ENCODE measurements at places on chromosomes 6 and 20. TPM values are rescaled to one million over a fixed set of nuclear protein-coding genes. Genes with fewer than 3 reads are reported as not detected.

DNA sequence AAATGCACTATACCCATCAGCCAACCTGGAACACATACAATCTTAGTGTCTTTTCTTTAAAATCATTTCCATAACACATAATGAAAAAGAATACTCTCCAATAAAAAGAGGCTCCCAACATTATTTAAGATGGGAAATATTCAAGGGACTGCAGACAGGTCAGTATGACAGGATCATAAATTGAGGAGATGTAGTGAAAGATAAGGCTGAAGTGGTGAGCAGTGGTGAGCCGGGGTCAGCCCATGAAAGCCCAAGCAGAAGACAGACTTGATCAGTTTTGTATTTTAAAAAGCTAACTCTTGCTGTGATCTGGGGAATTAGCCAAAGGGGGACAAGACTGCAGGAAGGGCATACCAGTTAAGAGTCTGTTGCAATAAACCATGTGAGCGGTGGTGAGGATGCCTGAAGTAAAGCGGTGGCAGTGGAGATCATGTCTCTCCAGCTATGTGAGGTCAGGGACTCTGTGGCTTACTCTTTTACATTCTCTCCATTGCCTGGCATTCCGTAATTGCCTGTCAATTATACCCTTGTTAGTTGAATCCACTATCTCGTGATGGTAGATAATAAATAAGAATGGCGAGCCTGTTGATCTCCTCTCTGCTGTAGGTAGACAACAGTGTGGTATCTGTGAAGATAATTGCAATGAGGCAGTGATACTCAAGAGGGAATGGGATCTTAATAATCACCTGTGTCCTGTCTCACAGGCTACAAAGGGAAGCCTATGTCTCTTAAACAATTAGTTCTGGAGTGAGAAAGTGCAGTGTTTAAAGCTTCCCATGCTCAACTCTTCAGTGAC, 97.4 kb downstream of the FILIP1 start:
- DNase-seq = no peak

GRCh38 chr6:147156218-147156617, 48.0 kb upstream of the STXBP5 start:
- DNase-seq = no peak

GRCh38 chr6:126210398-126211075, 129.4 kb upstream of the CENPW start:
- no peak for DNase-seq

- no peak for DNase-seq
These were observed 91.0 kb downstream of the SCP2D1 start for GRCh38 chr20:18904624-18905023.

DNA sequence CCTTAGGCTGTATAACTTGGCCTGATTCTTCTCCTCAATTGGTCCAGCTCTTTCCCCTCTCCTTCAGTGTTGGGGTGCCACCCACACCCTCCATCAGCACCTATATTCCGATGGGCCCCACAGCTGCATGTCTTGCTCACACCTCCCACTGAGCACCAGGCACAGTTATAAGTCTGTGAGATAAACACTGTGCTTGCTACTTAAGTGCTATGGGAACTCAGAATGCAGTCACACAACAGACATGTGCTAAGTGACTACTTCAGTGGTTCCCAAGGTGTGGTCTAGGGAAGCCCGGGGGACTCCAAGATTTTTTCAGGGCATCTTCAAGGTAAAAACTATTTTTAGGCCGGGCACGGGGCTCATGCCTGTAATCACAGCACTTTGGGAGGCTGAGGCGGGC, 7.3 kb downstream of the ZC3H12D start:
- no peak for DNase-seq

Gene TMC2
- total RNA-seq = not detected
